IPS-NIHi11 (cell line): ENCODE measurements at places on chromosomes 6 and 20.

- DNase-seq: no peak
Observed at GRCh38 chr6:29907637-29908340, 34.5 kb upstream of the HLA-A start.

DNA sequence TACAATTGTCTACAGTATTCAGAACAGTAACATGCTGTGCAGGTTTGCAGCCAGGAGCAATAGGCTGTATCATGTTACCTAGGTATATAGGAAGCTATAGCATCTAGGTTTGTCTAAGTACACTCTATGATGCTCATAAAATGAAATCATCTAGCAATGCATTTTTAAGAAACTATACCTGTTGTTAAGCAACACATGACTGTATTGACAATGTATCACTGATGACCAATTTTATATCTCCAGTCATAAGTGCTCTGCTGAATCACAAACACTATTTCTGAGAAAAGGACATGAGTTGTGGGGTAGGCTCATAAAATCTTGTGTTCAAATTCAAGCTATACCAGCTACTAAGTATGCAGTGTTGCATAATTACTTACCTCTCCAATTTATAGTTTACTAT, 501.3 kb downstream of the CD109 start:
- no peak for DNase-seq

DNA sequence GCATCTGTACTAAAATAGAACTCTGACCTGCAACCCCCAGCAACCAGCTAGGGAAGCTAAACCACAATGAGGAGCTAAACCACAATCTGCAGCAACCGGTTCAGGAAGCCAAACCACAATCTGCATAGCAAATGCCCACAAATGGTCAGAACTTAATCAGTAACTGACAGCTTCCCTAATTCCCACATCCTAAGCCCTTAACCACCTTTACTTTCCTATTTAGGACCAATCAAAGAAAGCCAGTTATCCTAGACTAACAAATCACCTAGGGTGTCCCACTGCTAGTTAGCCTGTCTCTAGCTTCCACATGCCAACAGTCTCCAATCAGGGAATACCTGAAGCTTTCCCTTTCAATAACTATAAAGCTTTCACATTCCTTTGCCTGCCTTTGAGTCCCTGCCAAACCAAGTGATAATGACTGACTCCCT, 424.6 kb upstream of the PTCHD4 start:
- DNase-seq: peak; percentile 17

DNA sequence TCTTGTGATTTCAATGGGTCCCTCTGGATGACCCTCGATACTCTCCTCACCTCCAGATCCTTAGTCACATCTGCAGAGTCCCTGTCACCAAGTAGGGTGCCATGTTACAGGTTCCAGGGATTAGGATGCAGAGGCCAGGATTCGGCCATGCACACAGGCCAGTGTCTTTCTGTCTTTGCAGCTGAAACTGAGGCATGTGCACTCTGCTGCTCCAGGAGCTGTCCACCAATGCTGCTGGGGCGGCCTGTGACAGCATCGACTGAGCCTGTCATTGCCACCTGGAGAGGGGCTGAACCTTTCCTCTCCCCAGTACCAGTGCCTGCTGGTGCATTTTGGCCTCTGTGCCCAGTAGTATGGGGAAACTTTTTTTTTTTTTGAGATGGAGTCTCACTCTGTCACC, 4.4 kb upstream of the RBM38 start:
- DNase-seq: no peak

- DNase-seq: peak; percentile 70
Observed at GRCh38 chr6:43129434-43130194, 41.5 kb upstream of the SRF start.

GRCh38 chr6:23011615-23012014, 442.2 kb downstream of the HDGFL1 start:
- DNase-seq: no peak

- DNase-seq: no peak
Observed at GRCh38 chr20:18847226-18847755, 33.7 kb downstream of the SCP2D1 start.

- DNase-seq: no peak
Observed at GRCh38 chr6:35775031-35775430, 1.4 kb upstream of the CLPSL2 start.

DNA sequence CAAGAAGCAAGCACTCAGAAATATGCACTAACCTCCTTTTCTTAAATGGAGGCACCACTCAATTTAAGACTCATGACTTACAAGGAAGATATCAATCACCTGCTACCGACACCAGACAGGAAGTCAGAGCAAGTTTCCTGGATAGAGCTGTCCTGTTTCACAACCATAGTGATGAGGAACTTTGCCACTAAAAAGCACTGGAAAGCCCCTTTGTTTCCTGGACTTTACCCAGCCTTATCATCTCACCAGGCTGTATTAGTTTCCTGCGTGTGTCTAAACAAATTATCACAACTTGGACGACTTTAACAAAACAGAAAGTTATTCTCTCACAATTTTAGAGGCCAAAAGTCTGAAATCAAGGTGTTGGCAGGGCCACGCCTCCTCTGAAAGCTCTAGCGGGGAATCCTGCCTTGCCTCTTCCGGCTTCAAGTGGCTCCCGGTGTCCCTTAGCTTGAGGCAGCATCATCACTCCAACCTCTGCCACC, 253.8 kb upstream of the STXBP5 start:
- no peak for DNase-seq

- peak; percentile 60 for DNase-seq
Observed at GRCh38 chr20:33944914-33945313, 48.8 kb upstream of the RALY start.

DNA sequence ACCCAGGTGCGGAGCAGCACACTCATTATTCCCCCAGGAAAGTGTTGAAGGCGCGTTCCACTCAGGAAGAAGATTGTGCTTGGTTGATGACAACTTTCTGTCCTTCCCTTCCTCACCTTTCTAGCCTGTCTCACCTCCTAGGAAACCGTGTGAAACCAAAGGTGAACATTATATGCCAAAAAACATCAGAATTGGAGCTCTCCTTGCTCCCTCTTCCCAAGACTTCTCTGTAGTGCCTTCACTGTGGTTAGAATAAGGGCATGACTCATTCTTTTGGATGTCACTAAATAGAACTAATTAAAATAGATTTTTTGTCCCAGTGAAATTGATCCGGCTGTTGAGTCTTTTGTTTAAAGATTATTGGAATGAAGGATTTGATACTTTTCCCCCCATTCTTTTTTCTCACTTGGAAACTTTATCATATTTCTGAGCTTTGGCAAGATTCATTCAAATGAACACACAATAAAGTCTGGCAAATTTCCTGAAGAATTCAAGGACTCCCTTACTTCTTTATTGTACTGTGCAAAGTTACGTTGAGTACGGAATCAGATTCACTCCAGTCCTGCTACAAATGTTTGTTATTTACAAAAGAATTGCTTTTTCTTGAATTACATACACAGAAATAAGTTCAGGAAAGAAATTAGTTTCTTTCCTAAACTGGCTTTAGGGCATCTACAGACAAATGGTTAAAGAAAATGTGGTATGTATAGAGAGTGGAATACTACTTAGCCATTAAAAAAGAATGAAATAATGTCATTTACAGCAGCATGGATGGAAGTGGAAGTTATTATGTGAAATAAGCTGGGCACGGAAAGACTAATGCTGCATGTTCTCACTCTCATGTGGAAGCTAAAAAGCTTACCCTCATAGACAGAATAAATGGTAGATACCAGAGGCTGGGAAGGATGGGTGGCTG, 142.8 kb upstream of the AKAP12 start:
- no peak for DNase-seq

DNA sequence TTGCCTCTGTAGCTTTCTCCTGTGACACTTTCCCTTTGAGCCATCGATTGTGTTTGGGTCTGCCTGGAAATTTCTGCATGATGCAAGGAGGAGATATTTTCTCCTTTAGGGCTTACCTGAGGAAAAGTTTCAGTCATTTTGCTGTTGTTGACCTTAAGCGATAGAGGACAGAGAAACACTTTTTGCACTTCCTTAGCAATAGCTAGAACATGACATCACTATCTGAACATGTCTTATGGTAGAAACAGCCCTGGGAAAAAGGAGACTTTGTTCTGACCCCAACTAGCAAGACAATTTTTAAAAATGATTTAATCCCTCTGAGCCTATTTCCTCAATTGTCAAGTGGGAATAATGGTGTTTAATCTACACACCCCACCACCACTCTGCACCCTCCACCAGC, 9.7 kb upstream of the FILIP1 start:
- no peak for DNase-seq

- DNase-seq: no peak
Observed at GRCh38 chr6:4920914-4921410, 82.9 kb downstream of the RPP40 start.

DNA sequence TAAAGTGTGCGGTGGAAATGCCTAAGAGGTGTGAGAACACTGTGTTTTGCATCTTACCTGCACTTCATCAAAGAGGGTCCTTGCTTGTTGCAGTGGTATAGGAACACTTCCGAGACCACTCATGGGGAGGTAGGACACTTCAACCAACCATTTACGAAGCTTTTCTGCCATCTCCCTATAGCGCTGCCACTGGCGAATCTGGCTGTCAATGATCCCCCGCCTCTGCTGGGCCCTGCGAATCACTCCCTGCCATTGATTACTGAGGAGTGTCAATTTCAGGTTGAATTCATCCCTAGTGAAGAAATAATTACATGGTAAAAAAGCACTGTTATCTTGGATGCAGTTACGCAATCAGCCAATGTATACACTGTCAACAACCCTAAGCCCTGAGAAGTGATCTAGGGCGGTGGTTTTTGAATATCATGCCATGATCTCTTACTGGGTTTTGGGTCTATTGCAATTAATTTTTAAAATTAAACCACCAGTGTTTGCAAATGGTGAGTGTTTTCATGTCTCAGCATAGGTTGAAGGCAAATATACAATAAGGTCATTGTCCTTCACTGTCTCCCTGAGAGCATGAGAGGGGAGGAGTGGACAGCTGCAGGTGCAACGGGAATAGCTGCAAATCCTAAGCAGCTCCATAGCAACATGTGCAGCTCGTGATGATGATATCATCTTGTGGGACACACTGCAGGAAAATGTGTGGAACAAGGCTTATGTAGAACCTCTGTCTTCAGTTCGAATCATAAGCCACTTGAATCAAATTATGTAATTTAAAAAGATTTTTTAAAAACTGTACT, 400.6 kb downstream of the ESR1 start:
- no peak for DNase-seq

DNA sequence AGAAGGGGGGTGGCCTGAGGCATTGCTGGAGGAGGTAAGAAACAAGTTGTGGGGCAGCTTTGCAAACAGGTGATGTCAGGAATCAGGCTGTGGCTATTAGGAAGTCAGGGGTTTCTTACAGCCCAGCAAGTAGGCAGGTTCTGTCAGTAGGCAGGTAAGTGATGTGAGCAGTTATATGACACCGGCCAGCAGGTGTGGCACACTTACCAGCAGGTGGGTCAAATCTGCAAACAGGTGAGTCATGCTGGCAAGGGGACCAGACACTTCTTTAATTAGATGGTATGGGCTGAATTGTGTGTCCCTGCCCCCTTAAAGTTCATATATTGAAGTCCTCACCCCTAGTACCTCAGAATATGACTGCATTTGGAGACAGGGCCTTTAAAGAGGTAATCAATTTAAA, 16.4 kb upstream of the ENPP4 start:
- DNase-seq: peak; percentile 68

GRCh38 chr20:57038608-57039440, 227.6 kb downstream of the BMP7 start:
- DNase-seq: no peak

DNA sequence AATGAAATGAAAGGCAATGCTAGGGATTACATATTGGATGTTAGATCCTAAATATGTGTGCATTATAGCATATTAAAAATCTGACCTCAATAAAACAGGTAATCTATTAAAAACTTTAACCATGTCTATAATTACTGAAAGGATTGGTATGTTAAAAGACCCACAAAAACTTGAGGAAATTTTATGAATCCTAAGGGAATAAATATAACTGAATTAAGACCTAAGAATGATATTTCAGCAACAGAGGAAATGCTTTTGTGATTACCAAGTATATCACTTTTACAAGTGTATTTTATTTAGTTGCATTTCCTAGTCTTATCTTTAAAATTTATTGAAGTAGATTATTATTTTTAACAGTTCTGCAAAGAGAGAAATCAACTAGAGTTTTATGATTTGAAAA, 571.5 kb downstream of the HDGFL1 start:
- DNase-seq: no peak

DNA sequence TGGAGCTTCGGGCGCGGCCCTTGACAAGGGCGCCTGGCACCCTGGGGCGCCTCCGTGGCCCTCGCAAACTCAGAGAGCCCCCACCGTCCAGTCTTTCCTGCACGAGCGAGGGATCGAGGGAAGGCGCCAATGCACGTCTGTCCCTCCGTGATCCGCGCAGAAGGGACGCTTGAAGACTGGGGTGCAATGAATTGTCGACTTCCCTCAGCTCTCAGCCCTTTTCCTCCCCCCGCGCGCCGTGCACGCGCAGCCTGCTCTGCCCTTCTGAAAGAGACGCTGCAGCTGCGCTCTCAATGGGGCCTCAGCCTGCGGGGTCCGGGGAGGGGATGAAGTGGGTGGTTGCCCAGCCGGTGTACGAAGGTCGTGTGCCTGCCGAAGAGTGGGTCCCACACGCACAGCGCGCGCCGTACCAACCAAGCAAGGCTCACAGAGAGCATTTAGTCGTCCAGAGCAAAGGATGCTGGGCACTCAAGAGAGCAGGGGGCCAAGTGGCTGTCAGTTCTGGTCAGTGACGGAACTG, 5.5 kb upstream of the SOX4 start:
- DNase-seq: peak; percentile 26

- DNase-seq: no peak
Observed at GRCh38 chr6:117557951-117558350, 44.4 kb downstream of the GOPC start.

DNA sequence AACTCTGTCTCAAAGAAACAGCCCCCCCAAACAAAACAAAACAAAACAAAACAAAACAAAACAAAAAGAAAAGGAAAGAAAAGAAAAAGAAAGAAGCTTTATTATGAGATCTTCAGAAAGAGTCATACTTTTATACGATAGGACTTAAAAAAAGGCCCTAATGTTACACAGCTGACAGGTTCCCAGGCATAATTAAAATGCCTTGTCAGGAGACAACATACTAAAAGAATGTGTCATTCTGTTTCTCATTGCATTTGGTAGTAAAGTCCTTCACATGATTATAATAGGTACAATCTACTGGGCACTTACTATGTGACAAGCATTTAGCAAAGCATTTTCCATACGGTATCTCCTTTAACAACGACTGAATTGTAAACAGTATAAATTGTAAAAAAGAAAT, 36.4 kb upstream of the RPN2 start:
- DNase-seq: no peak

GRCh38 chr6:69868961-69869360, 2.6 kb downstream of the COL19A1 start:
- no peak for DNase-seq

DNA sequence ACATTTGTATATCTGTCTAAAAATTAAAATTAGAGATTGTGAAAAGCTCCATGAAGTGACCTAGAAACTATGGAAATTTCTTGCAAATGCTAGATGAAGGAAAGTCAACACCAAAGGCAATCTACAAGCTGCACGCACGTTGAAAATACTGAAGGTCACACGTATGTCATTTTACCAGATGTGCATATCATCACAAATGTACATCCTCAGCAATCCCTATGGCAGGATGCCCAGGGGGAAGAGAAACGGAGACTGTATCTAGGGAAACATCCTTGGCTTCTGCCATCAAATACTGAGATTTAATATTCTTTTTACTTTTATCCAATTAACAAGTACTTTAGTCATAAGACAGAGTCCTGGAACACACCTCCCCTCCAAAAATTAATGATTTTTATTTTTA, 672.0 kb downstream of the RNF144B start:
- DNase-seq: no peak
